ENCODE measurements at places on chromosomes 16 and 17.

DNA sequence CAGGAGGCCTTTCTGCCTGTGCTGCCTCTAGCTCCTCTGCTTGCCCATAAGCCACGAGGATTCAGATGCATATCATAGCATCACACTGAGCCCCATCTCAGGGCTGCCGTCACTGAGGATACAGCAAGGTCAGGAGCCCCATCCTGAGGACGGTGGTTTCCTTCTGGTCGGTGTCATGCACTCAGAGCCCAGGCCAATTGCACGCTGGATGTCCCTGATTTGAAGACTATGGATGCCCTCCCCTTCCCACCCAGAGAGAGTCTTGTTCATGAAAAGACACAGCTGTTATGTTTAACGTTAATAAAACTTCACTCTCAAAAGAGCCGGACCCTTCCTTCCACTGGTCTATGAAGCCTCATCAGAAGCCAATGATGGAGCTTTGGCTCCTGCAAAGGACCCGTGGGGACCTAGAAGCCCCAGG, 19.9 kb downstream of the COTL1 start:
- DNase-seq: no peak

- no peak for DNase-seq
Observed at GRCh38 chr17:9811537-9811936, 10.3 kb downstream of the GSG1L2 start.

GRCh38 chr17:43568506-43569082, 22.5 kb upstream of the ETV4 start:
- DNase-seq: no peak

DNA sequence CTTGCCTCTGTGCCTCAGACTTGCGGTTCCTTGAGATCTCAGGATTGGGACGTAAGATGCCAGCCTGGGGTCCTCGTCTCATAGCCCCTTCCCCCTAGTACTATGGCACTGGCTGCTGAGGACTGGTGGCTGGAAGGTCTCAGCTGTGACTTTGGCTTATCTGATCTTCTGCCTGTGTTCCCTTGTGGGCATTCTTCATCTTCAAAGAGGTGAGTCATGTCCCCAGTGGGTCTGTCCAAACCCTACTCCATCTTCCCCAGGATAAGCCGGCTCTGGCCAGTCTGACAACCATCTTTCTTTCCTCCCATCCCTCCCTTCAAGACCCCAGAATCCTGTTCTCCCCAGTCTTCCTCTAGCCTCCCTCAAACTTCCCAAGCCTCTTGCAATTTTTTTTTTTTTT, 3.6 kb downstream of the CD19 start:
- no peak for DNase-seq

DNA sequence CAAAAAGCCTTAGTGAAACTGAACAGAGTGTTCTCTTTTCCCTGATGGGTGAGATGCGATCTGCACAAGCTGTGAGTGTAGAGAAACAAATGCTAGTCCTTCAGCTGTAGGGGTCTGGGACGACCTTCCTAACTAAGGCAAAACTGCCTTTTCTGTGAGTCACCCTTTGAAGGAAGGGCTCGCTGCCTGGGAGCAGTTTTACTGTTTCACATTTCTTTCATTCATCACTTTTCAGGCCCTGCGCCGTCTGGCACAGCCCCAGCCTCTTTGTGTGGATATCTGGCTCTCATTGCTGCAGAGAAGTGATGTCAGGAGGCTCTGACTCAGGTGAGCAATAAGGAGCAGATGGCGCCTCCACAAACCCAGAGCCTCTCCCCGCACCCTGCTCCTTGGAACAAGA, 57.4 kb downstream of the HS3ST3A1 start:
- peak; percentile 63 for DNase-seq

All from femur (tissue), 1 donor.